Activated CD4-positive, alpha-beta T cell treated with anti-CD3 and anti-CD28 coated beads, Interleukin-10, Interleukin-2, amounts not matched to agents 100 ng/mL and 50 ng/mL, durations not matched to agents 16 hours and 8 hours (primary cell): ENCODE measurements at places on chromosomes 4 and X.

DNA sequence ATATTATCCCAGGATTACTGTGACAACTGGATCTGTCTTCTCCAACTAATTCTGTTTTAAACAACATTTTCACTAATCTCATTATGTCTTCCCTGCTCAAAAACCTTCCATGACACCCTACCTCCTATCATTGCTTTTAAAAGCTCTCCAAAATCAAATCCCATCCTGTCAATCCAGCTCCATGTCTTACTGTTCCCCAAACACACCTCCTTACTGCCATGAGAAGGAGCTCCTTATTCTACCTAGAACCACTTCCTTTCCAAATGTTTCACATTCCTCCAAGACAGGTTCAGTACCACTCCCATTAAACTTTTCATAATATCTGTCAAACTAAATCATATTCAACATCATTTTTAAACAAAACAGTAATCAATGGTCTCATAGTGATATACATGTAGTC is 66.9 kb upstream of the WDR17 start:
- no peak for DNase-seq

- no peak for DNase-seq
Observed at GRCh38 chr4:82284475-82284857, 89.3 kb downstream of the HNRNPD start.

DNA sequence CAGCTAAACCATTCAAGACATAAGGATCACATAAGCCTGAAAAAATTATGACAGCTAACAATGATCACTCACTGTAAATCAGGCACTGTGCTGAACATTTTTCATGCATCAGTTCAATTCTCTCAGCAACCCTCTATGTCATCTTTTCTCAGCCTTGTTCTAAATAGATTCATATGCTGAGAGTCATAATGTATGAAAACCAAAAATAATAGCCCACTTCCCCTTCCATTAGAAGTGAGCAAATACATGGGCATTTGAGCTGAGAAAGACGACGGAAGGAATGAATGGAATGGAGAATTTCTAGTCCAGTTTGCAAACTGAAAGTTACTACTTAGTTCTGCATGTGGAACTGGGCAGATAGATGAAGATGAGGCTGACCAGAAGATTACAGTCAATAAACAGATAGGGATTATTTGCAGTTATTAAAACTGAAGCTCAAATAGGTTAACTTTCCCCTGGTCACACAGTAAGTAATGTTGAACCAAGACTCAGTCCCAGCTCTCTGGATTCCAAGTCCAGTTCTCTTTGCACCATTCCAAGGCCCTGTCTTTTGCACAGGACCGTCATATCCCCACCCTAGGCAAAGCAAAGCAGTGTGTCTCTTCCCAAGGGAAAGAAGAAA is 1.6 kb upstream of the SH3RF1 start:
- no peak for DNase-seq

- DNase-seq, result no peak
Observed at GRCh38 chrX:20857746-20858145, 516.5 kb upstream of the CNKSR2 start.

DNA sequence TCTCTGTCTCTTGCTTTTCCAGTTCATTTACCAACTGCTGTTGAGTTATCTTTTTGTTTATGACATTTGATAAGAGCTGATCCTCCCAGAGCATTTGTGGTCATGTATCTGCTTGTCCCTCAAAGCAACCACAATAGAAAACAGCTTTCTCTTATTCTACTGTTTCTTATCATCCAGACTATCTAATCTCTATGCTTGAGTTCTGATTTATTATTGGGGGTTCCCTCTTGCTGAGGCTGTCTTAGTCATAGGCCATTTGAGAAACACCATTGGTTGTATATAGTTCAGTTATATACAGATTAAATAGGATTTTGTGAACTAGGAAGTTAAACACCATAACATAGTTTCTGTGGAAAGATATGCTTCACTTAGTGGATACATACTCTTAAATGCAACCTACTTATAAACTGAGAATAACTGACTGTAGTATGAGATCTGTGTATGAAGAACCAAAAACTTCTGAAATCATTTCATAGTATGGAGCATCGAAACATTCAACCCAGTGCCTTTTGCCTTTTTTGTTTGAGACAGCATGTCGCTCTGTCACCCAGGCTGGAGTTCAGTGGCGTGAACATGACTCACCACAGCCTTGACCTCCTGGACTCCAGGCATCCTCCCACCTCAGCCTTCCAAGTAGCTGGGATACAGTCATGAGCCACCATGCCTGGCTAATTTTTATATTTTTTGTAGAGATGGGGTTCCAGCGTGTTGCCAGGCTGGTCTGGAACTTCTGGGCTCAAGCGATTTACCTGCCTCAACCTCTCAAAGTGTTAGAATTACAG is 75.8 kb downstream of the STIM2 start:
- no peak for DNase-seq

DNA sequence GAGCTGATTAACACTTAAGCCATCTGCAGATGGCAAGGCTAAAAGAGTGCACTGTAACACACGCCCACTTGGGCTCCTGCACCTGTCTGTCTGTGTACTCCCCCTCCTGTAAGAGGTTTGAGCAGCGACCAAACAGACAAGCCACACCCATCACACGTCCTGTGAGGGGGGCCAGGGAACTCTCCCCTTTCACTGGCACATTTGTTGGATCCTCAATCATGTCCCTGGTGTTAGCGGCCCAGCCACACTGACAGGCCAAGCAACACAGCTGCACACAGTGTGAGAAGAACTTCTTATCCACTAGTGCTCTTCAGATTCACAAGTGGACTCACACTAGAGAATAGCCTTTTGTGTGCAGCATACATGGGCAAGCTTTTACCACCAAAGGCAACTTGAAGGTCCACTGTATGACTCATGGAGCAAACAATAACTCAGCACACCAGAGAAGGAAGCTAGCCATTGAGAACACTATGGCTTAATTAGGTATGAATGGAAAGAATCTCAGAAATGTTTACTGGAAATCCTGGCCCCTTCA is 29.1 kb upstream of the UTP14A start:
- no peak for DNase-seq

- no peak for DNase-seq
Observed at GRCh38 chr4:70603856-70604255, 11.8 kb downstream of the AMBN start.

- DNase-seq, result no peak
Observed at GRCh38 chr4:22556495-22556894, 40.6 kb upstream of the ADGRA3 start.

DNA sequence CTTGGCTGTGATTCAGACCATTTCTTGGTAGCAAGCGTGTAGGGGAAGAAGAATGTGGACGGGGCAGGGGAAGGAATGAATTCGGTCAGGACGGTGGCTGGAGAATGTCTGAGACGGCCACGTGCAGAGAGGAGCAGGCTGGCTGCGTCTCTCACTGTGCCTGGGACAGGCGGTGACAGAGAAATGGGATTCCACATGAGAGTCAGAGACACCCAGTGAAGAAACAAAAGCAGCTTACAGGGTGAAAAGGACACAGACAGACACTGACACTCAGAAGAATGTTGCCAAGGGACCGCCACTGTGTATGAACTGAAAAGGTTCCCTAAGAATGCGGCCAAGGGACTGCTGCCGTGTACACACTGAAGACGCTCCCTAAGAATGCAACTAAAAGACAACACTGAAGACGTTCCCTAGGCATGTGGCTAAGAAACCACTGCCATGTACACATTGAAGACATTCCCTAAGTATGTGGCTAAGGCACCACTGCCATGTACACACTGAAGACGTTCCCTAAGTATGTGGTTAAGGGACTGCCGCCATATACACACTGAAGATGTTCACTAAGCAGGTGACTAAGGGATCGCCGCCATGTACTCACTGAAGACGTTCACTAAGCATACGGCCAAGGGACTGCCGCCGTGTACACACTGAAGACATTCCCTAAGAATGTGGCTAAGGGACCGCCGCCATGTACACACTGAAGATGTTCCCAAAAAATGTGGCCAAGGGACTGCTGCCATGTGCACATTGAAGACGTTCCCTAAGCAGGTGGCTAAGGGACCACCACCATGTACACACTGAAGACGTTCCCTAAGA is 49.1 kb downstream of the DHRSX start:
- DNase-seq, result no peak
